PC-3 (cell line): ENCODE measurements at places on chromosomes 2 and 18.
A peak's percentile ranks its signal among the peaks of the same experiment; 100 is the strongest.

DNA sequence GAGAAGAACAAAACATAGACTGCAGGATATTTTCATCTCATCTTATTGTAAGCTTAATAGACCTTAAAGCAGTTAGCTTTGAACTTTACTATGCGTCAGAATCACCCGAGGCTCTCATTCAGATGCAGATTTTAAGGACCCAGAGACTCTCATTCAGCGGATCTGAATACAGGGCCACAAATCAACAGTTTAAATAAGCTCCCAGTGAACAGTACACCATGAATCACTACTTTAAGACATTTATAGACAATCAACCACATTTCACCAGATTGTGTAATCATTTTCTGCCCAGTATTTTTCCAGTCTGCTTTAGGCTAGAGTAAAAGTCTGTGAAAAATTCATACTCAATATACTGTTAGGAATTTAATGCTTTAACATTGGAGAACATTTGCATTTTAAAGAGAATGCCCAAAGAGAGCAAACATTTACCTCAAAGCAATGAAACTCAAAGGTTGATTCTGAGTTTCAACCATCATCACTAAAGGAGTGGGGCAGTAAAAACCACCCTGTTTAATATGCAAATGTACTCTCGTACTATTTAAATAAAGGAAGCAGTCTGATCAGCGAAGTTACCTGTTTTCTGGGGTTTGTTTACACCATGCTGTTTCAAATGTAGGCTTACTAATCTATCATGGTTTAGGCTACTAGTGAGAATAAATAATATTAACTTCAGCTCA lies 11.0 kb upstream of the ALPK2 start:
- peak; percentile 82 for DNase-seq

DNA sequence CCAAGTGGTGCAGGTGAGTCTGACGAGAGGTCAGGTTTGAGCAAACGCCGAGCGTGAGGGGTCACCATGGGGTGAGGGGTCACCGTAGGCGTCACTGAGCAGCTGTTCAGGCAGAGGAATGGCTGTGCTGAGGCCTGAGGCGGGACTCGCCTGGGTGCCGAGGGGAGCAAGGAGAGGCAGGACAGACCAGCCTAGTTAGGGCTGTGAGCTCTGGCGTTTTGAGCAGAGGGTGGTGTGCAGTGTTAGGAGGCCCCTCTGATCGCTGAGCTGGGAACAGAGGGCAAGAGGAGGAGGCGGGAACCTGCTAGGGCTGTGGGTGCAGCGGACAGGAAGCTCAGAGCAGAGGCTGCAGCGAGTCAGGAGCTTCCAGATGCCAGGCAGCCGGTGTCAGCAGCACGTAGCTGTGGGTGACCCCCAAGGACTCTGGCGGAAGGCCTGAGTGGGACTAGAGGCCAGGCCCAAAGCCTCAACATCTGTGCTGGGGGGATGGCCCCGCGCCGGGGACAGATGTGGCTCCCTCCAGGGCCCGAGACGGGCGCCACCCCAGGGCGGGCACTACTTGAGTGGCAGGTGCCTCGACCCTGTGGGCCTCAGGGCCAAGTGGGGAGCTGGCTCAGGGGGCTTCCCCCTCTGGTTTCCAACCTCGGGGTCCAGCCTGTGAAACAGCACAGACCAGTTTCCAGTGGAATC lies 55.7 kb downstream of the KCNG2 start:
- no peak for DNase-seq

- peak; percentile 3 for DNase-seq
Observed at GRCh38 chr2:139293992-139294548, 513.9 kb upstream of the NXPH2 start.

DNA sequence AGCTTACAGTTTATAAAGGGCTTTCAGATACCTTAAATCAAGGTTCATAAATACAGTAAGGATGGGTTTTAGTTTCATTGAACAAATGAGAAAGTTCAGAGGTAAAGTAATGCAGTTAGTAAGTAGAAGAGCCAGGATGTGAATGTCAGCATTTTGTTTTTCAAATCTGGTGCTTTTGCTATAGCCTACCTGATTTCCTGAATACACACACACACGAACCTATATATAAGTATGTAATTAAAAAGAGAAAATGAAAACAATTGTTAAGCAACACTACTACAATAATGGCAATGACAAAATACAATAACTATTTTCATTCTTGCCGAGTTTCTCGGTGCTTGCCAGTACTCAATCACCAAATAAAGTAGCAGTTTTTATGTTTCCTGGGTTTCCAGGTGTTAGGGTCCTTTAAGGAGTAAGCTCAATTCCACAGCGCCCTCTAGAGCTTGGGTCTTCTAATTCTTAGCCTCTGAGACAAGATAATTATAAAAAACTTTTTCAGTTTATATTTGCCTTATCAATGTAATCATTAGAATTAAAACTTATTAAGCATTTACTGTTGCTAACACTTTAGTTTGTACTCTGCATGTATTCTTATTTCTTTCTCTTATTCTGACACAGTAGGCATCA lies 512.9 kb upstream of the ACVR2A start:
- peak; percentile 79 for DNase-seq

DNA sequence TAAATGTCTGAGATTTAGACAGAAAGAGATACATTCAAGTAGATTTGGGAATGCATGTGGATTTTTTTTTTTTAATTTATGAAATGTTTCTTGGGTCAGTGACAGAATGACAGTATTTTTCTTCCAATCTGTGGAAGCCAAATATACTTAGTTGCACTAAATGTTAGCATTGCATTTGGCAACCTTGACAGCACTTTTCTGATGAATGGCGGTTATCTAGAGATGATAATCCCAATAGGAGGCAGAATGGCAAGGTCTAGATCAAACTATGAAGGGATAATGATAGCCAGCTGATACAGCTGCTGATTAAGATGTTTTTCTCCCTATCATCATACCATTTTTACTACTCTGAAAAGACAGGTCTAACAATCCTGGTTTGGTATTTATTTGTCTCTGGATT lies 174.5 kb upstream of the STON1 start:
- no peak for DNase-seq
